MV-4-11 (cell line): ENCODE measurements at places on chromosomes 6 and 20.

- DNase-seq: no peak
These were observed 1.8 kb downstream of the FOXF2 start for GRCh38 chr6:1390946-1391799.

DNA sequence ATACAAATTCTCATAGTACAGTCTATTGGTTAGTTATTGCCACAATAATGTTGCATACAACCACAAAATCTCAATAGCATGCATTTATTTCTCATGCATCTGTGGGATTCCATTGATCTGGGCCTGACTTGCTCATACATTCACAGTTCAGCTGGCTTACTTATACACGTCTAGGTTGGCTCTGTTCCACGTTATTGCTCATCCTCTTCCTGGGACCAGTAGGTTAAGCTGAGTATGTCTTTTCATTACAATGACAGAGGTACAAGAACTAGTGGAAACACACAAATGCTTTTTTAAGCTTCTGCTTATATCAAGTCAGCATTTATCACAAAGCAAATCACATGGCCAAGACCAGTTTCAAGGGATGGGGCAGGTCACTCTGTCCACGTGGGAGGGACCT, 485.3 kb upstream of the BTBD3 start:
- no peak for DNase-seq

DNA sequence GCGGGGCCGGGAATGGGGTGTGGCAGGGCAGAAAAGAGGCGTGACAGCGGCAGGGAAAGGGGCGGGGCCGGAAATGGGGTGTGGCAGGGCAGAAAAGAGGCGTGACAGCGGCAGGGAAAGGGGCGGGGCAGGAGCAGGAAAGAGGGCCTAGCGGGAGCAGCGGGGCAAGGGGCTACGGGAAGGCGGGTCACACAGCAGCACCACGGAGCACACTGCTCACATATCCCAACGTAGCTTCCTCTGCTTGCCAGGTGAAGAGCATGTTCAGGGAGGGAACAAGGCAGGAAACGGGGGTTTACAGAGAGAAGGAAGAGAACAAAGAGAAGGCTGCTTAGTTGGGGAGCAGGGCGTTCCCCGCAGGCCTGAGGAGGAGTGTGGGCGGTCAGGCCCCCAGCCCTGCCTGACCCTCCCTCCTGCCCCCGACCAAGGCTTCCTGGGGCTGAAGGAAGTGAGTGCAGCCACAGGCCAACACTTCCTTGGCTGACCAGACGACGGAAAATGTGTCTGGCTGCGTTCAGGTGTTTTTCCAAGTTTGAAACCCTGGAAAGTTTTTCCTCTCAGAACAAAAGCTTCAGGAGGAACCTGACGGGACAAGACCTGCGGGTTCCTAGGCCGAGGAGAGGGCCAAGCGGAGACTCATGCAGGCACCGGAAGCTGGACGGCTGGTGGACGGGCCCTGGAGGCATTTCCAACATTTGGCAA, 13.8 kb downstream of the UCKL1 start:
- DNase-seq: no peak

DNA sequence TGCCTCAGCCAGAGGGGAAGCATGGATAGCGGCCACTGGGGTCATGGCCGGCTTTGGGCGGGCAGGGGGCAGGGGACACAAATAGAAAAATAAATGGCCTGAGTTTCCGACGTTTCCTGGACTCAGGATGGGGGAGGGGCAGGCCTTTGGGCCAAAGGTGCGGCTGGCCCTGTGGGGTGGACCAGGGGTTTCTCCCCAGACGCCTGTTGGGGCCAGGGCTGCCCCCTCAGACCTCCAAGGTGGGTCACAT, 6.4 kb upstream of the TCEA2 start:
- DNase-seq: no peak

- no peak for DNase-seq
These were observed 78.2 kb upstream of the DST start for GRCh38 chr6:56720882-56721281.

DNA sequence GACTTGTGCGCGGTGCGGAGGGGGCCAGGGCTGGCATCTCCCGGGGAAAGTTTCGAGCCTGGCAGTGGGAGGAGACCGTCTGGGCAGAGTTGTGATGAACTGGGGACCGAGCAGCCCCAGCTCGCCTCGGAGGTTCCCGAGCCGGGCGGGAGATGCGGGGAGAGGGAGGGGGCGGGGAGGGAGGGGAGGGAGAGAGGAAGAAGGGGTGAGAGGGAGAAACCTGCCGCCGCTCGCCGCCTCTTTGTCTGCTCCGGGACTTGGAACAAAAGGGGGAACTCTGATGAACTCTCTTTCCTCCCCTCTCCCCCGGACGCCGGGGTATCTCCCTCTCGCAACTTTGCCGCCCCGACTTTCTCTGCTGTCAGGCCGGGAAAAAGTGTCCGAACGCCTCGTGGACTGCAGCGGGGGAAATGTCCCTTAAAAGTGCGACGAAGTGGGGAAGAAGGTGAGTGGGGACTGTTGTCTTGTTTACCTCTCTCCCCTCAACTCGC, 72.7 kb downstream of the SOX4 start:
- no peak for DNase-seq

DNA sequence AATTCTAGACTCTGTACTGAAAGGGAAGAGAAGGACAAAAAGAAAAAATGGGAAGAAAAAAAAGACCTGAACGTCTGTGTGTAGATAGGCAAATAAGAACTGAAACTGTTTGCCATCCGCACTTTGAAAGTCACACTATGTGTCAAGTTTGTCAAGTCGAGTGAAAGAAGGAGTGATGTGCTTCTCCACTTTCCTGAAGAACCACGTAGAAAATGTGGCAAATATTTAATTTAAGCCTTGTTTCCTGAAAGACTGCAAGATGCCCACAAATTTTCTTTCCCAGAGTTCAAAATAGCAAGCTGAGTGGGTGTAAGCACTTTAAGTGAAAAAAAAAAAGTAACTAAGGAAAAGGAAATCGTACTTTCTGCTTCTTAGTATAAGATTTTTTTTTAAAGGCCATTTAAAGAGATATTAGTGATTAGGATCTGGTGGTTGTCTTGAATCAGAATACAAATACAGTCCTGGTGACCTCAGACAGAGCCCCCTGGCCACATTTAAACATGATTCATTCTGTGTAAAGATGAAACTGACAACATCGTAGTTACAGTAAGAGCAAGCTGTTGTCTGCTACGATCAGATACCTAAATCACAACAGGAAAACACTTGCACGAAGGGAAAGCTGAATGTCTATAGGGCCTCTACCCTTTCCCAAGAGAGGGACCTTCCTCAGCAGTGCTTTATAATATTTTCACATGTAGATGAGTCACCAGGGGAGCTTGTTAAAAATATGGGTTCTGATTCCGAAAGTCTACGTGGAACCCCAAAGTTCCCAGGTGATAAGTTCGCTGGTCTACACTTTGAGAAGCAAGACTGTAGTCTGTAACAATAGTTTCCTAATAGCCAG, 102.3 kb downstream of the HIVEP2 start:
- peak; percentile 7 for DNase-seq

DNA sequence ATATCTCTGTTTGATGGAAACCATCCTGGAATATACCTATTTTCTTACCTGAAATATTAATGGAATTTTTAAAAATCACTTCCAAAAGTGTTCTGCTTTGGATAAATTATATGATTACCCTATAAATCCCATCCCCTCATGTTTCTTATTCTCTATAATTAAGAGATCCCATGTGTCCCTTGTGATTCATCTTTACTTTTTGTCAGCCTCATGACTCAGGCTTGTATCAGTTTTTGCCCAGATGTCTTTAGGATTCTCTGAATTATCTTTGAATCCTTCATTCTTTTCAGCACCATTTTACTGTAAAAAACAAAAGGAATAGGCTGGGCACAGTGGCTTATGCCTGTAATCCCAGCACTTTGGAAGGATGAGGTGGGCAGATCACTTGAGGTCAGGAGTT, 804.5 kb upstream of the CITED2 start:
- no peak for DNase-seq

DNA sequence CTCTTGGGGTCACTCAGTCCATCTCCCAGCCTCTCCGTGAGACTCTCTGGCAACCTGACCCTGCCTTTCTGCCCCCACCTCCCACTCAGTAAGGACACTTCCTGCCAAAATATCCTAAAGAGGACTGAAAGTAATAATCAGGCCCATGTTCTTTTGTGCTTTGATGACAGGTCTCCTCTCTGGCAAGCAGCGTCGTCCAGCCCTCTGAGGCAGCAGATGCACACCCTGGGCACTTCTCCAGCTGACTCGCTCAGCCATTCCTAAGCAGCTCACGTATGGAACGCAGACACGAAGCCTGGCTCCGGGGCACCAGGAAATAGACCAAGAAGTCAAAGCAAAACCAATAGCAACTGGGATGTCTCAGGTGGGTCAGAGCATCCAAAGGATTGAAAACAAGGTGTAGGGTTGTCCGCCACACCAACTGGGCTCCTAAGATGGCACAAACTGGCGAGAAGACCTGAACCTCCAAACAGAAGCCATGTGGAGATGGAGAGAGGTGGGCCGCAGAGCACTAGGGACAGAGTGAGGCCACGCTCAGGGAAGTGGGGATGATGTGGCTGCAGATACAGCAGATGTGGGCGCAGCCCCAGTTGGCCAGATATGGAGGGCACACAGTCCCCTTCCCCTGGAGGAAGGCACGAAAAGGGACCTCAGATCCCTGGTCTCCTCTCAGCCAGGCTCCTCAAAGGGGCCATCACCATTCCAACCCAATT, 99.3 kb downstream of the PRND start:
- DNase-seq: no peak

GRCh38 chr6:42250274-42250931, 32.7 kb upstream of the MRPS10 start:
- no peak for DNase-seq

- no peak for DNase-seq
These were observed 23.2 kb upstream of the PTCHD4 start for GRCh38 chr6:48134246-48134645.

- no peak for DNase-seq
These were observed 98.8 kb downstream of the RTN4IP1 start for GRCh38 chr6:106530502-106530901.

DNA sequence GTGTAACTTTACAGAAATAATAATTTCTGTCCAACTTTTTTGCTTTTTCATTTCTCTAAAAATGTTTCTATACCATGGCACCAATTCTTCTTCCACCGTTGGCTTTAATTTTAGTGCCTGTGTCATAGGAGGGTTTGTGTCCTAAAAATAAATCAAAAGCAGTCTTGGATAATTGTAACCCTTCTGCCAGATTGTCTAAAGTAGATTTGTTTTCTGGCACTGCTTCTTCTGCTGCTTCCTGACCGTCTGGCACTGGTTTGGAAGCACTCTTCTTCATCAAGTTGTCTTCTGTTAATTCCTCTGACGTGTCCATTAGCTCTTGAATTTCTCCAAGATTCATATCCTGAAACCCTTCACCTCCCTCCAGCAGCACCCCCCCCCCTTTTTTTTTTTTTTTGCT, 33.1 kb downstream of the SCAF8 start:
- no peak for DNase-seq

GRCh38 chr6:39470506-39470905, 148.0 kb upstream of the KCNK16 start:
- DNase-seq: no peak

GRCh38 chr6:166839569-166839968, 116.8 kb downstream of the RNASET2 start:
- DNase-seq: no peak

GRCh38 chr6:91659891-91660290, 1073.0 kb upstream of the MAP3K7 start:
- no peak for DNase-seq

DNA sequence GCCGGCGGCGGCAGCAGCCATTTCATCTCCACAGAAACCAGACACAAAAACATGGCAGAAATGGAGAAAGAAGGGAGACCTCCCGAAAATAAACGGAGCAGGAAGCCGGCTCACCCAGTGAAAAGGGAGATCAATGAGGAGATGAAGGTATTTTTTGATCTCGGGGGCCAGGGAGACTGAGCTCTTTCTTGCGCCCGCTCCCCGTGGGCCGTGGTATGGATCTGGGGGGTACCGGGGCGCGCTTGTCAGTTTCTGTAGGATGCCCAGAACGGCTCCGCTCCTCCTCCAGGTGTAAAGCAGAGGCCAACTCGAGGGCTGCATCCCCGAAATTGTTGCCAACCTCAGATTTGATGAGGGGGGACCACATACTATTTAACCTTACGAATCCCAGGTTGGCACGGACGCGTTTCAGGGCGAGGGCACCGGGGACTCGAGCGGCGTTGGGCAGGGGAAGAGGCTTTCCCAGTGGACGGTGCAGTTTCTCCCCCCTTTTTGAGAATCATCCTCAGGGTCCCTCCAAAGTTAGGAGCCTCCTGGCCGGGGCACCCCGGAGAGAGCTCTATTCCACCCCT, 735 bp downstream of the SOBP start:
- DNase-seq: no peak

- no peak for DNase-seq
These were observed 189.2 kb downstream of the ADGB start for GRCh38 chr6:146787876-146788508.

DNA sequence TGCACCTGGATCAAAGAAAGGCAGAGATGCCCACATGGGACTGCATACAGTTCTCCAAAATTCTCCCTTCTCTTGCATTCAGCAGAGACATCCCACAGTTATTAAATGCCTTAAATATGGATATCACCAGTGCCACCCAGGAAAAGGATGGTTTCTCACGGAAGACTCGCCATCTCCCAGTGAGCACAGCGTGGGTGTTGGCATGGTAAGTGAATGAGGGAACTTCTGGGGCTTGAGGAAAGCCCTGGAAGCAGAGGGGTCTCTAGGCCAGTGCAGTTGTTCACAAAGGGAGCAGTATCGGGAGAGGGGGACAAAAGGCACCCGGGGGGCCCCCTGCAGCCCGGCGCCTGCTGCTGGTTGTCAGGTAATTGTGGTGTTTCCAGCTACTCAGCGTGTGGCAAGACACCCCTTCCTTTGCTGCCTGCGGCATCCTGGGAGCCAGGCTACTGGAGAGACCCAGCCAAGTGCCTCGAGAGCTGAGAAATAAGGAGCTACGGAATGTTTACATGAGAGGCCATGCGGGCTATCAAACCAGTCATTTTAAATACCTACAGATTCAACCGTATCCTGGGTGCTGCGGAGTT, 125.4 kb downstream of the PXDC1 start:
- DNase-seq: no peak

DNA sequence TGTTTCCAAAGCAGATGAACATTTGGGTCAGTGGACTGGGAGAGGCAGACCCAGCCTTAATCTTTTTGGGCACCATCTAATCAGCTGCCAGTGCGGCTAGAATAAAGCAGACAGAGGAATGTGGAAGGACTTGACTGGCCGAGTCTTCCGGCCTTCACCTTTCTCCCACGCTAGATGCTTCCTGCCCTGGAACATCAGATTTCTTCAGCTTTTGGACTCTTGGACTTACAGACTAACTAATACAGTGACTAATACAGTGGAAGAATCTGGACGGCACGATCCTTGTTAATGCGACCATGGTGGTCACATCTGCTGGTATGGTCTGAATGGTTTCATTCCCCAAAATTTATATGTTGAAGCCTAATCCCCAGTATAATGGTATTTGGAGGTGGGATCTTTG, 122.6 kb upstream of the NXT1 start:
- no peak for DNase-seq

DNA sequence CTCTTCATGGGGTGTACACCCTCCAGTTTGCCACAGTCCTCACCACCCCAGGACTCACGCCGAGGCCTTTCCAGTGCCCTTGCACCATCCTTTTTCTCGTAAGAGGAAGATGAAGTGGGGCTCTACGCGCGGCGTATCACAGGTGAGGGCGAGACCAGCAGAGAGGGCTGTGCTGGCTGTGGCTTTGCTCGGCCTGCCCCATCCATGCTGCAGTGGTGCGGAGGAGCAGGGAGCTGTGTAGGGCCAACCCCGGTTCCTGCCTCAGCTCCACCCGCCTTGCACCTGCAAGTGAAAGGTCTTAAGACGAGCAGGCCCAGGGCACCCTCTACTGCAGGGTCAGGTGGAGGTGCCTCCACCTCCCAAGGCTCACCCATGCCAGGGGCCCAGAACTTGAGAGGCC, 24.1 kb downstream of the RBCK1 start:
- DNase-seq: no peak
